ENCODE measurements at places on chromosomes 5 and 9.

- DNase-seq, result peak; percentile 61
Measured at GRCh38 chr9:95313010-95313498, 4.5 kb downstream of the FANCC start.

DNA sequence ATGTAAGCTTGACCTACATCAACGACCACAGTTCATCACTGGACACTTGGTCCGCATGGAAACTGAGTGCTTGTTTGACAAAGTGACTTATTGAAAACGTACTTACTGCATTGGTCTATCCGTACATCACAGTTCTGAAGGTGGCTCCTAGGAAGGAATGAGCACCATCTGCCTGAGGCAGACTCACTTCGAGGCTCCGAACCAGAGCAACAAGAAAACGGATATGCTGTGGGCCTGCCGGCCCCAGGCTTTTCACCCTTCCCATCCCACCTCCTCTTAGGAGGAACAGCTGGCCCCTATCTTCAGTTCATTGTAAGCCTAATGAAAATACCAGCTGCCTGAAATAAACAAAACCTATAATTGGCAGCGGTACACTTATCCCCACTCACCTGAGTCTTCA lies 67.2 kb upstream of the TSLP start:
- DNase-seq, result no peak

- no peak for DNase-seq
Measured at GRCh38 chr5:135327429-135328127, 71.5 kb downstream of the MACROH2A1 start.

GRCh38 chr5:44868541-44868940 lies 59.8 kb downstream of the MRPS30 start:
- DNase-seq, result no peak

DNA sequence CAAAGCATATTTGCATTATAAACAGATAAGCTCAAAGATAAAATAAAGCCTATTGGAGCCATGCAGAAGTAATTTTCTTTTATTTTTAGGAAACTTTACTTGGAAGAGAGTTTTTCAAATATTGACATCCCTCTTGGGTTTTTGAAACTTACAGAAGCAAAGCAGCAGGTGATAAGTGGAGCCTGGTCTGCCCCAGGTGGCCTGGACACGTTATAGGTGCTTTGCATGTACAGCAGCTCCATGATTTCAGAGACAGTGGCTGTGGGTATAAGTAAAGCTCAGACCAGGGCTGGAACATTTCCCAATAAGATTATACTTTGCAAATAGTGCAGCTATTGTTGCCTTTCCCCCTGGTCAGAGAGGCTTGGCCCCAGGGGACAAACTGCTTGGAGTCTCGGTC lies 51.5 kb downstream of the CCDC192 start:
- DNase-seq, result no peak

DNA sequence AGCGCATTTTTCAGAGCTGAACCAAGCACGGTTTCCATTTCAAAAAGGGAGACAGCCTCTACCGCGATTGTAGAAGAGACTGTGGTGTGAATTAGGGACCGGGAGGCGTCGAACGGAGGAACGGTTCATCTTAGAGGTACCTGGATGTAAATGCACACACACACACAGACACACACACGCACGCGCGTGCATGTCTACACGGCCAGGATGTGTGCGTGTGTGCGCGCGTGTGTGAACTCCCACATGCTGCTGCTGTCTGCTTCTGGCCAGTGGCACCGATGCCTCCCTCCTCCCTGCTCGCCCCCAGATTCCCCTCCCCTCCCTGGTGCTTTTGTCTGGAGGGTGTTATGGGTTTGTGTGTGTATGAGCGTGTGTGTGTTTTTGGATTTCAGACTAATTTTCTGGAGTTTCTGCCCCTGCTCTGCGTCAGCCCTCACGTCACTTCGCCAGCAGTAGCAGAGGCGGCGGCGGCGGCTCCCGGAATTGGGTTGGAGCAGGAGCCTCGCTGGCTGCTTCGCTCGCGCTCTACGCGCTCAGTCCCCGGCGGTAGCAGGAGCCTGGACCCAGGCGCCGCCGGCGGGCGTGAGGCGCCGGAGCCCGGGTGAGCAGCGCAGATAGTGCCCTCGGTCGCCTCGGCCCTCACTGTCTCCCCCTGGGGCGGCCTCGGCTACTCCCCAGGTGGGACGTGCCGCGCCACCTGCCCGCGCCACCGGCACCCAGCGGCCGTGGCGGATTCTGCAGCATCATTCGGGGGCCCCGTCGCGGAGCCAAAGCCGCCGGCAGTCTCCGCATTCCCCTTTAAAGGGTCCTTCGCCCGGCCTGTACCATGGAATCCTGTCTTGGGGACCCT lies at the start of gene NTRK2:
NTRK2 (plus strand) TSS at position 442 of the 850 bp plus-strand sequence. CDS start 1,020 bp downstream, outside the sequence.
- DNase-seq, result peak; percentile 24

DNA sequence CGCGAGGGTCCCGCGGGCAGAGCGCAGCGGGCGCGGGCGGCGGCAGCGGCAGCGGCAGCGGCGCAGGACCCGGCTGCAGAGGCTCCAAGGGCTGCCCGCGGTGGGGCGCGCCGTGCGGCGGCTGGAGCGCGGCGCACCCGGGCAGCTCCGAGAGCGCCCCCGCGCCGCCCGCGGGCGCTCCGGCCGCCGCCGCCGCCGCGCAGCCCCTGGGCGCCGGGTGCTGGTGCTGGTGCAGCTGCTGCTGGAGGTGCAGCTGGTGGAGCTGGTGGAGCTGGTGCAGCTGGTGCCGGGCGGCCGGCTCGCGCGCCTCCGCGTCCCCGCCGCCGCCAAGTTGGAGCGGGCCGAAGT lies 644 bp downstream of the IER5L start:
- DNase-seq, result peak; percentile 45

- DNase-seq, result peak; percentile 51
Measured at GRCh38 chr5:119578937-119579336, 50.4 kb upstream of the FAM170A start.

DNA sequence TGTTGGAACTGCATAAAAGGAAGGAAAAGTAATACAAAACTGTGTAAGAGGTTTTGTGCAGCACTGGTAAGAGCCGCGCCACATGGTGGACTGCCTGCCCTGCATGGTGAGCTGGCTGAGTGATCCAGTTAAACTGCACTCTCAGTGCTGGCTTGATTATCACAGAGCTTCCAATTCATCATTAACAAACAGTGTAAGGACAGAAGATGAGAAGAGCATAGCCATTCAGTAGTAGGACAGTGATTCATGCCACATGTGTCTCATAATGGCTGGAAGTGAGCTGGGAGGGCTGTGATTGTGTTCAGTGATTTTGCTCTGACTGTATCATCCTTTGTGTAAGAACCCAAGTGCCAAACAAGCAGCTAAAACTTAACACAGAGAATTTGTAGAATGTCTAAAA lies 14.1 kb downstream of the ASPN start:
- peak; percentile 32 for DNase-seq

- no peak for DNase-seq
Measured at GRCh38 chr5:66694036-66694435, 97.8 kb downstream of the MAST4 start.

GRCh38 chr5:75623846-75624245 lies 12.6 kb downstream of the ANKDD1B start:
- no peak for DNase-seq
